NCI-H1694 treated with DMSO at 0.1 percent for 48 hours (cell line): ENCODE measurements at places on chromosomes 3 and 15.

DNA sequence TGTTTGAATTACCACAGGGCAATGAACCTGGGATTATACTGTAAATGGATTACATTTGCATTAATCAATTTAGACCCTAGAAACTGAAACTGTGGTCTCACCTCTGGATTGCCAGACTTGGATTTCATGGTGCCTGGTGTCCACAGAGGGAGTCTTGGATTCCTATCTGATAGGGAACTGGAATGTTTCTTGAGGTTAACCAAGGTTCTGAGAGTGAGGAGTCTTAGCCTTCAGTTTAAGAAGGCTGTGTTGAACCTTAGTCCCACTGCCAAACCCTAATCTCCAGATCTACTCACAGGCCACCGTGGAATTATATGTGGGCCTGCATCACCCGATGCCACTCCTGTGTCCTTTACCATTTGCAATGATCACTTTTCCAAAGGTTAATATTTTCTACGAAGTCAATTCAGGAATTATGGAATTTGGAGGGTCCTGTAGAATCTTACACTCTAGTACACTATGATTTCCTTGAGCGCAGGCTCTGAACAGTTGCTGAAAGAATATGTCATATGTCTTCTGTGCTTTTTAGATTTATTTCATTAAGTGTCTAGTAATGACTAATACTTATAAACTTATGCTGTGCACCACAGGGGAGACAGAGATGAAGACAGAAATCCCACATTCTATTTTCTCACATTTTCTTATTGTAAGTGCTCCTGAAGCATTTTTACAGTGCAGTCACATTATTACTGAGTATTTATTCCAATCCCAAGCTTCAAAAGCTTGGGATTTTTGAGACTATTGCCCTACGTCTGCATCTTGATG is 87.9 kb downstream of the EFL1 start:
- DNase-seq, result no peak

GRCh38 chr15:63815796-63816533 is 17.8 kb downstream of the HERC1 start:
- DNase-seq, result no peak

GRCh38 chr15:94231723-94232468 is 535 bp downstream of the MCTP2 start:
- DNase-seq, result no peak

DNA sequence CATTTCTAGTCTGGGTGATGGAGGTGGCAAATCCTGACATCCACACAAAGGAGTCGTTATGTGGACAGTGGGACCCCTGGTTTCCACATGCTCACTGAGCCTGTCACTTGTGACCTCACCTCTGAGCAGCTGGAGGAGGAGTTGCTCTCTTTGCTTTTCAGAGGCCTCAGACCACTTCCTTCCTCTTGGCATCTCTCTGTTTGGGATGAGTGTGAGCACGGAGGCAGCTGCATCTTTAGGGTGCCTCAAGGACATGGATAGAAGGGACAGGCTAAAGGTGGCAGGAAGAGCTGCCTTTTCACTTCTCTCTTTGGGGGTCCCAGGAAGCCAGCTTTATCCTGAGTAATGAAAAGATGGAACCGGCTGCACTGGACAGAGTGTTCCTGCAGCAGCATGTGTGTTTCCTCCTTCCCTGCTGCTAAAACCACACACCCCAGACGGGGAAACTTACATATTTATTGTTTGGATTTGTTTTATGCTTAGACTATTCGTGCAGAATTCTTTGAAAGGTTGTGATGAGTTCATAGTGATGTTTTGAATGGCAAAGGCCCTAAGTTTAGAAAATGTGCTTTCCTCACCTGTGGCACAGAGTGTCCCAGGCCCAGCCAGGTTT is 31.8 kb downstream of the GPR171 start:
- DNase-seq, result no peak

DNA sequence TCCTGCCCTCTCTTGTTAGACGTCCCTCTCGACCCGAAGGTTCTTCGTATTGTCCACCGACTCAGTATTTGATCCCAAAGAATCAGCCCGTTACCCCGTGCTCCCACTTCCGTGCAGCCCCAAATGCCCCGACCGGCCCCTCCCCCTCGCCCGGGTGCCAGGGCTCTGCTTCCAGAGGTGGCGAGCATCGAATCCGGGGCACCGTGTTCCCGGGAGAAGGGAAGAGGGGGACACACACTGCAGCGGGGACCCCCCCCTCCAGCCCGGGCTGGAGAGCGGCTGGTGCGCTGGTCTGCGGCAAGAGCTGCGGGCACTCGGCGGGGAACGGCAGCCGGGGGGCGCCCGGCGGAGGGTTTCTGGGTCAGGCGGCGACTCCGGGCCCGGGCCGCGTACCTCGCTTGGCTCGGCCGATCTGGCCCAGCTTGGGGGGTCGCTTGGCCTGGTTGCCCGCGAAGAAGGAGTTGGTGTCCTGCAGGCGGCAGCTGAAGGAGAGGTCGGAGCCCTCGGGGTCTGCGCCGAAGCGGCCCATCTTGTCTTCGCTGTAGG is 556 bp downstream of the CAMK2N2 start:
- DNase-seq, result no peak

DNA sequence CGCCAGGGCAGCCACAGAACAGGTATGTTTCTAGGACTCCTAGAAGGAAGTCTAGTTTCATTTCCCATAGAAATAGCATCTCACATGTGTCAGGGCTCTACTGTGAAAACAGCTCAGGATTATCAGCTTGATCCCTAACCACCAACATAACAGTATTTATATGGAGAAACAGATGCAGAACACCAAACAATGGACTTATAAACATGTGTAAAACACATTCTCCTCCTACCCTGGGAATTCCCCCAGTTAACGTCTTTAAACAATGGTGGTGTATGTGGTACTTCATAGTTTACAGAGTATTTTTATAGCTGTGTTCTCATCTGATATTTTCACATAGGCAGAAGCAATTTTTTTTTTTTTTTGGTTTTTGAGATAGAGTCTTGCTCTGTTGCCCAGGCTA is 9.7 kb downstream of the TNFSF10 start:
- no peak for DNase-seq

GRCh38 chr3:194422188-194422587 is 23.1 kb upstream of the GP5 start:
- no peak for DNase-seq

DNA sequence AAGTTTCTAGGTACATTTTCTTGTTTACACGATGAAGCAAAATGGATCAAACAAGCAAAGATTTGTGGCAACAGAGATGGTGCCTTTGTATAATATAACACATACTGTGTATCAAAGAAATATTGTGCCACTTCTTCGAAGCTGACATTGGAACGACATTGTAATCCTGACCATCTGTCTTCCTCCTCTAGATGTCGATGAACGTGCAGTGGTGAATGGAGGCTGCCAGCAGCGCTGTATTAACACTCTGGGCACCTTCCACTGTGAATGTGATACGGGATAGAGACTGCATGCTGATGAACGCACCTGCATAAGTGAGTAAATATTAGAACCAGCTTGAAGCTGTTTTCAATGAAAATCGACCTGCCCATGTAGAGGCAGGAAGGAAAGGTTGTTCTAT is 613.3 kb upstream of the GOLIM4 start:
- DNase-seq, result no peak

- no peak for DNase-seq
Observed at GRCh38 chr3:188187053-188187452, 33.1 kb downstream of the LPP start.

GRCh38 chr3:68018275-68018674 is 363.9 kb upstream of the SUCLG2 start:
- DNase-seq, result no peak

DNA sequence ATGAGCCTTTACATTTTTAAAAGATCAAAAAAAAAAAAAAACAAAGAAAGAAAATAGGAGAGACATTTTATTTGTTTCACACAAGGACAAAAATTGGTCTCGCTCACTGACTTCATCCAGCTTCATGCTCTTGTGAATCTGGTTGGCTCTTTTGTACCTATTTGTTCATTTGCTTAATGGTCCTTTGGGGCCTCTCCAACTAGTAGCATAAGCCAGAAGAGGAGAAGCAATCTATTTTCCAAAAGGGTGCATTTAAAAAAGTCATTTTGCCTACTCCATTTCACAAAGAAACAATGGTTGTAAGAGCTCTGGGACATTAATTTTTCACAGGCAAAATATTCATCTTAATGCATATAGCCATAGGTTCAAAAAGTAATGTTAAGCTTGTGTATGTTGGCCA is 168.3 kb upstream of the ADAMTS9 start:
- no peak for DNase-seq

GRCh38 chr15:70521576-70522322 is 241.6 kb downstream of the UACA start:
- DNase-seq, result no peak

DNA sequence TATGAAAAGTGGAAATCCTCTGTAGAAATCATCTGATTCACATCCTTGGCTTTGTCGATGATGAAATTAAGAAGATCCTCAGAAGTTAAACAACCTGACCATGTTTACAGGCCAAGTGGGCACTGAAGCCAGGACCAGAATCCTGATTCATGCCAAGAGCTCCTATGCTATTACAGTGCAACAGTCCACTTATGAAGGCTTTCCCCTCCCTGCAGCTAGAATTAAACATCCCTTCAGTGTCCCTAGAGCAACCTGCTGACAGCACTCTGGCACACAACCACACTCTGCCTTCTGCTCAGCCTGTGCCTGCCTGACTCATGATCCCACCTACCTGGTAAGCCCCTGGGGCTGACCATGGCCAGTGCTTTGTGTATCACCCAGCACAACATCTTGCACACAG is 33.8 kb downstream of the TXNRD3 start:
- peak; percentile 19 for DNase-seq

DNA sequence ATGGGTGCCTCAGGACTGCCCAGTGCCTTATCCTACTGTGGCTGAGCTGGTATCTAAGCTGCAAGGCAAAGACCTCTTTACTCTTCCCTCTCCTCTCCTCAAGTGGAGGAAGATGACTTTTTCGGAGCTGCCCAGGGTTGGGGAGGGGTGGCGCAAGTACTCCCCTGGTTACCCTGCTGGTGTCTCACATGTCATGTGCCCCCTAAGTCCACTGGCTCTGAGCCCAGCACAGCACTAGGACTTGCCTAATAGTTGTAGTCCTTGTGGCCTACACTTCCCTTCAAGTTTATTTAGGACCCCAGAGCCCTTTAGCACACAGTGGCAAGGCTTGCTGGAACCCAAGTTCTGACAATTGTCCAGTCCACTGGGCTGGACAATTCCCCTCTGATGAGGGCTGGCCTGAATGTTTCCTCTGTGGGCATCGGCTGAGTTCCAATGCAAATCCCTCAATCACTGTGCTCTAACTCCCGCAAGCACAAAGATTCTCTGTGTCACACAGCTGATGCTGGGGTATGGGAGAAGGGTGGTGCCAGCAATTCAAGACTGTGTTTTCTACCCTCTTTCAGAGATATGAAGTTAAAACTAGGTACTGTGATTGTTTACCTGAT is 60.4 kb downstream of the UQCC5 start:
- no peak for DNase-seq

DNA sequence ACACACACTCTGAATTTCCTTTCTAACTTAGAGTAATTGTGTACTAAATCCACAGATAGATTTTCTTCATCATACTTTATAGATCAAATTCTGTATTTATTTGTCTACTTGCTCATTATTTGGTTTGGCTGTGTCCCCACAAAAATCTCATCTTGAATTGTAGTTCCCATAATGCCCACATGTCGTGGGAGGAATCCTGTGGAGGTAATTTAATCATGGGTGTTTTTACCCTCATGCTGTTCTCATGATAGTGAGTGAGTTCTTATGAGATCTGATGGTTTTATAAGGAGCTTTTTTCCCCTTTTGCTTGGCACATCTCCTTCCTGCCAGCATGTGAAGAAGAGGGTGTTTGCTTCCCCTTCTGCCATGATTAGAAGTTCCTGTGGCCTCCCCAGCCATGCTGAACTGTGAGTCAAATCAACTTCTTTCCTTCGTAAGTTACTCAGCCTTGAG is 198.3 kb upstream of the TGFBR2 start:
- no peak for DNase-seq

DNA sequence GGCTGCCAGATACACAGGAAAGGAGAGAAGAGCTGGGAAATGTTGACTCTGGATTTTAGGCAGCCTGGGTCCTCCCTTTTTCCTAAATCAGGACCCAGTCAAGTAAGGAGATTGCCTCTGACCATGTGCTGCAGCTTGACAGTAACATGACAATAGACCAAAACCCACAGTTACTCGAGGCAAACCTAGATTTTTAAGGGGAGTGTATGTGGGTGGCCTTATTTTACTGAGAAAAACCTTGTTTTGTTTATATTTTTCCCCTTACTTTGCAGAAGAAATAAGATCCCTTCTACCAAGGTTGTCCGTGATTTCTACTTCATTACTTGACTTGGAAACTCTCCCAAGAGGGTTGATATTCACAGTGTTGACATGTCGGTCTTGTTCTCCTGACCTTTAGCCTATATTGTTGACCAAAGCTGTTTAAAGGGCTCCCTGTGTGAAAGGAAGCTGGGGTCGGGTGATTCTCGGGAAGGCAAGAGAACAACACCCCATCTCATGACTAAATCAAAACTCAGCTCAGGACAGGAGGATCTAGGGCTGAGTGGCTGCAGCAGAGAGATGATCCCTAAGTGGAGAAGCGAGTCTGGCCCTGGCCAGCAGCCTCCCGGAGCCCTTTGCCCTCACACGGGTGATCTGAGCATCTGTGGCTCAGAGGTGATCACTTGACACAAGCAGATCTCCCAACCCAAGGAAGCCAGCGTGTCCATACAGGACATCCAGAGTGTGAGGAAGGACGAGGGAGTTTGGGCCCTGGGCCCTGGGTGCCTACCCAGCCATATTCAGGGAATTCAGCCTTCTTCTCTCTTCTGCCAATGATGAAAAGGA is 31.0 kb upstream of the SLCO2A1 start:
- DNase-seq, result no peak

GRCh38 chr3:40167958-40168357 is 141.5 kb upstream of the EIF1B start:
- no peak for DNase-seq

GRCh38 chr3:58324391-58325390 is 8.0 kb upstream of the PXK start:
- DNase-seq, result no peak

GRCh38 chr15:68078365-68078764 is 24.2 kb downstream of the PIAS1 start:
- no peak for DNase-seq

DNA sequence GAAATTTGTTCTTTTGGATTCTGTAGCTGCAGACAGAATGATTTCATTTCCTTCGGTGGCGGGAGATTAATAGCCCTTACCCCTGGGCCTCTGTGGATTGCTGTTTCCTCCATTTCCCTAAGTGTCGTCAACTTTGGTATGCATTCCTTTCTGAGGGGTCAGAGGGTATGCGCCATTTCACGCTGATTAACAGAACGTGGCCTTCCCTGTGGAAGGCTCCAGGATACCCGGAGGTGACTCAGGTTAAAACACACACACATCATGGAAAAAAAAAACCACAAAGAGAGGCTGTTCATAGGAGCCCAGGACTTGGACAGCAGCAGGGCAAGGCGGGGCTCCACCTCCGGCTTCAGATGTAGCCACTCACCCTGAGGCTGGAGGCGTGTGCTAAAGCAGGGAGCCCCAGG is 51.9 kb downstream of the EPHB1 start:
- no peak for DNase-seq

- DNase-seq, result no peak
Observed at GRCh38 chr3:150875548-150875947, 29.7 kb downstream of the MINDY4B start.

GRCh38 chr15:99620178-99620577 is 54.4 kb downstream of the MEF2A start:
- no peak for DNase-seq
